H4 (cell line): ENCODE measurements at places on chromosomes 12 and 14.

- DNase-seq: no peak
These were observed 31.1 kb upstream of the BEGAIN start for GRCh38 chr14:100618318-100618693.

GRCh38 chr12:117986705-117987469, 18.1 kb upstream of the KSR2 start:
- peak; percentile 74 for DNase-seq

- DNase-seq: no peak
These were observed 213.4 kb downstream of the CCER1 start for GRCh38 chr12:90741611-90742010.

DNA sequence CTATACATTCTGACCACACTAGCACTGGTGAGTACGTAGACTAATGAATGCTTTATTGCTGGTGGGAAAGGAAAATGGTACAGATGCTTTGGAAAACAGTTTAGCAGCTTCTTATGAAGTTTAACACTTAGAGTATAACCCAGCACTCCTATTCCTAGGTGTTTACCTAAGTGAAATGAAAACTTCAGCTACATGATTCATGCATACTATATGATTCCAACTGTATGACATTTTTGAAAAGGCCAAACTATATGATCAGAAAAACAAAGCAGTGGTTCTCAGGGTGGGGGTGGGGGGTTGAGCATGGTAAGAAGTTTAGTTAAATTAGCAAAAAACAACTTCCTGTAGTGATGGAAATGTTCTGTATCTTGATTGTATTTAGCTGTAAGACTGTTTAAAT, 22.1 kb upstream of the ARID4A start:
- no peak for DNase-seq

DNA sequence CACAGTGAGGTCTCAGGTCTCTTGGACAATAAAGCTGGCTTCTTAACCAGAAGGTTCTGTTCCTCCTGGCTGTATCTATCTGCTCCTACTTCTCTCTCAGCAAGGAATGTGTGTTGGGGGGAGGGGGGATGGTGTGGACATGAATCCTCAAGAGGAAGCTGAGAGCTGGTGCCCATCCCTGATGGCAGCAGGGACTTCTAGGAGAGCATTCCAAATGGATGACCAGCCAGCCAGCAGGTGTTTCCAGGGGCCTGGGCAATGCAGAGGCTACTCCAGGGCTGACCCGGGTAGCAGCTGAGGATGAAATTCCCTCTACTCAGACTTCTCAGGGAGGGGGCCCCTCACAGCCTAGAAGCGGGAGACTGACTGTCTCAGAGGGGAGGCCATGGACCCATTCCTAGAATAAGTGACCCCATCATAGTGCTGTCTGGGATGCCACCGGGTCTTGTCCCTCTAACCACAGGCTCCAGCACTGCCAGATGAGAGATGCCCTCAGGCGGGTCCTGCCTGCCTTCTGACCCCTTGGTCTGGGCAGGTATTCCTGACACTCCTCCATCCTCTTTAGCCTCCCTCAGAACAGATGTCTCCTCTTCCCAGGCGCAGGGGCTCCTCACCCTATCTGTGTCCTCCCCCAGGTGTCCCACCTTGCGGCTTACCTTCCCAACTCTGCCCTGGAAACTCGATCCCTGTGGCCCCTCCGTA, 1.2 kb downstream of the RAB15 start:
- no peak for DNase-seq

DNA sequence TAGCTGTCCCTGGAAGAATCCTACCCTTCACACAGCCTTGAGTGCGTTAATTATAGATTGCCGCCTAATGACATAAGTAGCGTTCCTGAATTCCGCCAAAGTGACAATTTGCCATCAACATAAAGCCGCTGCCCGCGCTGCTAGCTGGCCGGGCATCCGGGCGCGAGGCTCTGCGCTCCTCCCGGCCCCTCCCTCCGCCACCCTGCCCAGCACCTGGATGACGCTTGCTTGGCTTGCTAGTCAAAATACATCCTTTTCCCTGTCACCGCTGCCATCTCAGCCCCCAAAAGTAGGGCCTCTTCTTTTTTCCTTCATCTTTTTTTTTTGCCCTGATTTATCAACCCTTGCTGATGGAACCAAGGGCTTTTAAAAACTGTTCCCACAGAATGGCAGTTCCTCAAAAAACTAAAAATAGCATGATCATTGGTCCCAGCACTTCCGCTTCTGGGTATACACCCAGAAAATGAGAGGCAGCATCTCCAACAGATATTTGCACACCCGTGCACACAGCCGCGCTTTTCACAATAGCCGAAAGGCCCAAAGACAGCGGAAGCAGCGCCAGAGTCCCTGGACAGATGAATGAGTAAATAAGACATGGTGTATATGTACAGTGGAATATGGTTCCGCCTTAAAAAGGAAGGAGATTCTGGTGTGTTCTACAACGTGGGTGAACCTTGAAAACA, 235.2 kb downstream of the BCL11B start:
- no peak for DNase-seq

- no peak for DNase-seq
These were observed 93.0 kb downstream of the SLC24A4 start for GRCh38 chr14:92415969-92416368.

DNA sequence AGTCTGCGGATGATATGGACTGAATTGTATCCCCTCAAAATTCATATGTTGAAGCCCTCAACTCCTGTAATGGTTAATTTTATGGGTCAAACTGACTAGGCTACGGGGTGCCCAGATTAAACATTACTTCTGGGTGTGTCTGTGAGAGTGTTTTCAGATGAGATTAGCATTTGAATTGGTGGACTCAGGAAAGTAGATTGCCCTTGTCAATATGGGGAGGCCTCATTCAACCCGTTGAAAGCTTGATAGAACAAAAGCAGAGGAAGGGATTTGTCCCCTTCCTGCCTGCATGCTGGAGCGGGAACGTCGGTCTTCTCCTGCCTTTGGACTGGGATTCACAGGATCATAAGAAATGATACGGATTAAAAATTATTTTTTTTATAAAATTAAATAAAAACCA, 84.5 kb downstream of the BBS10 start:
- DNase-seq: no peak

GRCh38 chr12:110373025-110373424, 30.5 kb downstream of the ANAPC7 start:
- DNase-seq: no peak

GRCh38 chr14:58702441-58703160, 64.8 kb downstream of the DACT1 start:
- DNase-seq: no peak

- DNase-seq: no peak
These were observed 162.9 kb downstream of the DUSP6 start for GRCh38 chr12:89189448-89189847.

- peak; percentile 31 for DNase-seq
These were observed 161.8 kb downstream of the SRGAP1 start for GRCh38 chr12:64006211-64006825.

DNA sequence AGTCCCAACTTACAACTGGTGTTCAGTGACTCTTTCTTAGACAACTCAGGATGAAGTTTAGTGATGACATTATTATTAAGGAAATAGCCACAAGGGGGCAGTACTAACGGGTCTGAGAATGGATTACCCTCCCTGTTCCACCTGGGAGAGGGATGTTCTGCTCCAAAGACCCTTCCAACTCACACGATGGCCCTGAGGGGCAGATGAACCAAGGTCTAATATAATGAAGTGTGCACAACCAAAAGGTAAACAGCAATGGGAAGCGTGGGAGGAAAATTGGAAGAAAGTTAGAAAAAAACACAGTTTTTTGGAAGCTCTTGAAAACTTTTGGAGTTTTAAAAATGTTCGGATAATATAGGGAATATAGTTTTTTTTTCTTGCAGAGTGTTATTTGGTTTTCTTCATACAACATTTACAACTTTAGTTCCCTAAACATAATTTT, 24.0 kb downstream of the FGF6 start:
- peak; percentile 36 for DNase-seq

DNA sequence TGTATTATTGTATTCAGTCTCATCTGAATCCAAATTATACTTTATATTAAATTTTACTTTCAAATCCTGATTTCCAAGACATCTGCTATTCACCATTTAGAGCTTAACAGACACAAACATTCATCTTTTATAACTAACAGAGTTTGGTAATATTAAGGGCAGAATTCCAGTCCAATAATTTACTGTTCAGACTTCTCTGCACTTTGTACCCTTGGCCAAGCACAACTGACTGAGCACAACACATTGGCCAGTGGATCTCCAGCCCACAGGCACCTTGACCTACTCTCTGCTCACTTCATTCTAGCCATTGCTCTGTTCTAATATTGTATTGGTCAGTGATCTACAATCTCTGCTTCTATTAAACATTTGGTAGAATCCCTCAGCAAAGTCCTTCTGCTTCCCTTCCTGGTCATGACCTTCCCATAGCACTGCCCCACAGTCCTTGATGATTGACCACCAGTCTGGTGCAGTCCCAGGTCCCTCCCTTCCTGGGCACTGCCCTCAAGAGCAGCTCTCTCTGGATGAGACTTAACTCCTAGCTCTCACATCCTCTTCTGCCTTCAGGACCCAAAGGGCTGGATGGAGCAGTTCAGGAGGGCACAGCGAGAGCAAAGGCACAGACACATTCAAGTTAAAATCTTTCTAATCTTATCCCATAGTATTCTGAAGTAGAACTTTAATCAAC, 97.7 kb upstream of the OVCH1 start:
- no peak for DNase-seq

GRCh38 chr14:61478971-61479473, 157.6 kb downstream of the PRKCH start:
- DNase-seq: no peak

GRCh38 chr12:27549801-27550652, 26.0 kb downstream of the PPFIBP1 start:
- DNase-seq: peak; percentile 92

DNA sequence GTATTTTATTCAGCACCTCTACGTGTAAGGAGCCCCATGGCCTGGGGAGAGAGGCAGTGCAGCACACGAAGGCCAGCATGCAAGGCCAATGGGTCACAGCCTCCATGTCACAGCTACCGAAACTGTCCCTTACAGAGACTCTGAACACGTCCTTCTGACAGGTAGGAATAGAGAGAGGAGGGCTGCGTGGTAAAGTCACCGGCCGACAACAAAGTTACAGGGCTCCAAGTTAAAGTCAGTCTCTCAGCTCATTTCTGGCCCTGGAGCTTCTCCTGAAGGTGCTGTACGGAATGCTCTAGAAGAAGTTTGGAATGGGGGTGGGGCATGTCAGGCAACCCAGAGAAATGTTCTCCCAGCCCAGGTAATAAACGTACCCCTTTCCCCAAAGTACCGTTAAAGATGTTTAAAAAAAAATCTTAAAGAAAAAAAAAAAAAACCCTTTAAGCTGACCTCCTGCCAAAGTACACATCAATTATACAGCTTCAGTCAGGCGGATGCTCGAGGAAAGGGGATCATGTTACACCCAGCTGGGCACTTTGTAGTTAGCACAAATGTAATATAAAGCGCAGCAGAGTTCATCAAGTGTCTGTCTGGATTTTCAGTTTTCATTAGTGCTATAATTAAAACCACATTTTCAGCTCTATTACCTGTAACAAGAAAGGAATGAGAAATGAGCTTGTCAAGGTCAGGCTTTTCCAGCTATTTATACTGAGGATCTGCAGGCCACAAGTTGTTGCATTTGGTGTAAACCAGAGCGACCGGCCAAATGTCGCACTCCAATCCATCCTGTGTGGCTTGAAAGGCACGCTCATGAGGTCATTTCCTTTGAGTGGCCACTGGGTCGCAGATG, 53.3 kb upstream of the CDKN3 start:
- DNase-seq: peak; percentile 71
